Erythroblast (primary cell): ENCODE measurements at places on chromosomes 2 and 18.

DNA sequence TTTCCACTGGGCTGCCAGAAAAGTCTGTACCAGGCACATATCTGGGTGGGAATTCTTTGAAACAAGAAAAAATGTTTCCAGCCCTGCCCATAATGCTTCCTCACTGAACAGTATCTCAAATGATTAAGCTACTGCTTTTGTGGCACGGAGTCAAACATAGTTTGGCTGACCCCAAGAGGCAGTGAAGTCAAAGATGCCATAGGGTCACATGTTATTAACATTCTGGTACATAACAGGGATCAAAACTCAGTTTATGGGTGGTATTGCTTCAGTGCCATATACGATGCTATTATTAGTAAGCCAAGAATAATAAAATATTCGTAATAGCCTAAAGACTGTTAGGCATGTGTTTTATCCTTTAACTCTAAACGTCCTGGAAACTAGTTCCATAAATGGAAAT lies 112.4 kb downstream of the FEZ2 start:
- no peak for DNase-seq

DNA sequence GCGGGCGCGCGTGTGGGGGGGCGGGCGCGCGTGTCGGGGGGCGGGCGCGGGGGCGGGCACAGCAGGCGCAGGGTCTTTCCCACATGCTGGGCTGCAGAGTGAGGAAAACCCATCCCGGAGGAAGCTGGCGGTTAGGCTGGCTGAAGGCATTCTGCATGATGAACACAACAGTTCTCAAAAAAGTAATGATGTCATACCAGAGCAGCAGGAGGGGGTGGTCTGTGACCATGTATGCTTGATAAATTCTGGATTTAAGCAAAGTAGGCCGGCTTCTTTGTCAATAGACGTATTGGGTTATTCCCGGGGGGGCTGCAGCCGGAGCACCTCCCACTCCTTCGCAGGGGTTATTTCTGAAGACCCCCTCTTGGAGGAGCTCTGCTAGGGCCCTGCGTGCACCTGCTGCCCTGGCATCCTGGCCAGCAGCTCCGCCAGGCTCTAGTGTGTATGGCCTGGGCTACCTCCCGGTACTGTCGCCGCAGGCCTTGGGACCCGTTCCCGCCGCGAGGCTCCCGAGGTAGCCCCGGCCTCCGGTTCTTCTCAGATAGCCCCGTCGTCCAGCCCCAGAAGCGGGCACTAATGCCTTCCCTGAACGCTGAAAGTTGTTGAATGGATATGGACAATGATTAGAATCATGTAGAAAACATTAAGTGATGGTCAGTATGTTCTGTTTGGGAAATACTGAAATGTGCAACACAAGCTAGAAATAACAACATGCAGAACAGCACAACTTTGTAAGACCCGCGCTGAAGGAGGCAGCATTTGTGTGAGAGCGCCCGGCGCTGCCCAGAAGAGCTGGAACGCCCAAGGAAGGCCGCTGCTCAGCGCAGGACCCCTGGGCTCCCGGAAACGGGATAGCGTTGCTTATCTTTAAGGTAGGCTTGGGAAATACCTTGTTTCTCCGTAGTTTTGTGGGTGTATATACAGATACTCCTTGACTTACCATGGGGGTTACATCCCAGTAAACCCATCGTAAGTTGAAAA lies 101.4 kb upstream of the RAB6C start:
- peak; percentile 17 for DNase-seq

DNA sequence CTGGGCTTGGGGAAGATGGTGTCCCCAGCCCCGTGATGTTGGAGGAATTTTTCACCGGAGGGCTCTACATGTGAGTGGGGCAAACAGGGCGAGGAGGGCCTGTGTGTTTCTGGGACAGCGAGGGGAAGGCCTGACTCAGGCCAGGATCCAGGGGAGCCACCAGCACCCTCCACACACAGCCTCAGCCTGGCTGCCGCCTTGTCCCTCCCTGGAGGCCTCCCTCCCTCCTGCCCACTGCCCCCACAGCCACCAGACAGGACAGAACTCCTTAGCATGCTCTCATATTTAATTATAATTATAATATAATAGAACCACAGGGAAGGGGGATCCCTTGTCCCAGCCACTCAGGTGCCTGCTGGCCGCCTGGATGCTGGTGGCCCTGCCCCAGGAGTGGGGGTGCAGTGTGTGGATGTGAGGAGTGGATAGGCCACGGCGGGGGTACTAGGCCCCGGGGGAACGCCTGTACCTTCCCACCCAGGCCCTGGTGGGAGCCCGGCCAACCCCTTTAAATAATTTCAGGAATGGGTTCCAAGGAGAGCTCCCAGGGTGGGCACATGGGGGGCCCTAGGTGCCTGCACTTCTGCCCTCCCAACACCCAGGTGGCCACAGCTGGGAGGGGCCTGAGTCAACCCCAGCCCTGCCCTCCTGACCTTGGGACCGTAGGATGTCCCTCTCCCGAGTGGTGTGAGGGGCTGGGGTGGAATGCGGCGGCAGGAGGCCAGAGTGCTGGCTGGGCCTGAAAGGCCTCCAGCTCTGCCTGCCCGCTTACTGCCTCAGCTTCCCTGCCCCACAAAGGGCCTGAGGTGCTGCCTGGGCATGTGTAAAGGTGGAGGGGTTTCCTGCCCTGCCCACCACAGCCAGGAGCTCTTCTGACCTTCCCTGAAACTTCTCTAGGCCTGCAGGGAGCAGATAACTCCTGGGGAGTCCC lies 8.8 kb downstream of the PDCD1 start:
- no peak for DNase-seq

DNA sequence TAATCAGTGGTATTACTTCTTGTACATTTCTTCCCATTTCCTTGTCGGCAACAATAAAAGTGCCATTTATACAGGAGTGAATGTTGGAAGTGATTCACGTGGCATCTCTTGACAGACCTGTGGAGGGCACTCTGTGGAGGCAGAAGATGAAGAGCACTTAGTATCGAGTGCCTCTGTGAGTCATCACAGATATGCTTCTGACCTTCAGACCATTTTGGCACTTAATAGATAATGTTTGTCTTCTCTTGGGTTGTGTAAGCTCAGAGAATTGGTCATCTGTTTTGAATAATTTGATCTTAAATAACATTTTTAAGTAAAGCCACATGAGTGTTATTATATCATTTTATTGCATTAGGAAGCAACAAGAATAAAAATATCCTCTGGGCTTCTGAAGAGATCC lies 305.5 kb downstream of the PTPRM start:
- DNase-seq = no peak

DNA sequence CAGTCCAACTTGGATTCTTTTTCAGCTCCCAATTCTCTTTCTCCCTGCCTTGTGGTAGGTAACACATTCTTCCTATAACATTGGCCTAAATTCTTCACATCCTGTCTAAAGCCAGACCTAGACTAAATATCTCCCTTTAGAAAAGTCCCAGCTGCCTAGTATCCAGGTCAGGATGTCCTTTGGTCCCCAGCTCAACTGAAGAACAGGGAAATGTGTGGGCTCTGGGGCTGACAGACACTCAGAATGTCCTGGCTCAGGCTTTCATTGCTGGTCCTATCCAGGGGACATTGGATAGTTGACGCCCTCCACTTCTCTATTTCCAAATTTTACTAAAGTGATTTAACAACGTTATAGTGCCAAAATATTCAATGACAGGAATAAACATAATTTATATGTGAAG lies 219.3 kb downstream of the PID1 start:
- DNase-seq = no peak

GRCh38 chr2:134260713-134261112 lies 6.8 kb downstream of the MGAT5 start:
- no peak for DNase-seq

DNA sequence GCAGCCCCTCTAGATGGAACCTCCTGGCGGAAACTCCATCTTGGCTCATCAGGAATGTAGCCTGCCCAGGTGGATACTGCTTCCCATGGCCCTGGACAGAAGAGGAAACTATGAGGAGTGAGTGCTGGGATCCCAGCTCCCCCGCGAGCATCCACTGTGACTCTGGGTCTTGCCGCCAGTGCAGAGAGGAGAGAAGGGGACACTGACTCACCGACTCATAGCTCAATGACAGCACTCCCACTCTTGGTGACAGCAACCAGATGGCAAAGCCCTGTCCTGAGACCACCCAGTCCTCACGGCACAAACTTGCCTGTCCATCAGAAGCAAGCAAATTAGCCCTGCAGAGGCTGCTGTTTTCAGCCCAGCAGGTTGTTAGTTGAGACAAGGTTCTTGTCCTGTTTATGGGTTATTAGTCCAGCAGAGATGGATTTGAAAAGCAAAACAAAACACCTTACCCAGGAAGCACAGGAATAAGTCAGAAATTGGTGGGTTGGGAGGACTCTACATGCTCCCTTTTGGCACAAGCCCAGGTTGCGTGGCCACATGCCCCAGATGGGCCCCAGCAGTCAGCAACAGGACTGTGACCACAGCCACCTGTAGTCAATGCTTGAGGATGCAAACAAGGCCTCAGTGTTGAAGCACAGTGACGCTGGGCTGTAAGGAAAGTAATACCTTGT lies 111.5 kb upstream of the GLI2 start:
- DNase-seq = no peak

DNA sequence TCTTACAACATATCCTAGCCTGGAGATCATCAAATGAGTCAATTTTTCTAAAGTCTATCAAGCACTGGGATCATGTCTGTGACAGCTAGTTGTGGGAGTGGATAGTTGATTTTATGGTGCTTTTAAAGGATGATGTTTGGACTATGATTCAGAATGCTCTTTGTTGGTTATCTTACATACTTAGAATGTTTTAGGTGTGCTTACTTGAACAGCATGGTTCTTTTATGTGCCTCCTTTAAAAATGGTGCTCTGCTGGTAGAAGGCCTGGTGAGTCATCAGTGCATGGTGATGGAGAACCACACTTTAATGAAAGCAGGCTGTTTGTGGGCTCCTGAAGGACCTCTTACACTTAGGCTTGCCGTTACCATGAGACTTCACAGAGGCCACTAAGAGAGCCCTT lies 682.7 kb upstream of the FANCL start:
- no peak for DNase-seq

- no peak for DNase-seq
These were observed 253.1 kb downstream of the MBD2 start for GRCh38 chr18:53971331-53971730.

DNA sequence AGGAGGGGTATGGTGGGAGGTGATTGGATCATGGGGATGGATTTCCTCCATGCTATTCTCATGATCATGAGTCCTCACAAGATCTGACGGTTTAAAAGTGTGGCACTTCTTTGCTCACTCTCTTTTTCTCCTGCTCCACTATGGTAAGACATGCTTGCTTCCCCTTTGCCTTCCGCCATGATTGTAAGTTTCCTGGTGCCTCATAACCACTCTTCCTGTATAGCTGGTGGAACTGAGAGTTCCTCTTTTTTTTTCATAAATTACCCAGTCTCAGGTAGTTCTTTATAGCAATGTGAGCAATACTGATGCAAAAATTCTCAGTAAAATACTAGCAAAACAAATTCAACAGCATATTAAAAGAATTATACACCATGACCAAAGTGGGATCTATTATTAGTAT lies 728.5 kb upstream of the SLC8A1 start:
- no peak for DNase-seq

- no peak for DNase-seq
These were observed 269.9 kb downstream of the GULP1 start for GRCh38 chr2:188561473-188561979.

- no peak for DNase-seq
These were observed 132.3 kb upstream of the ALPP start for GRCh38 chr2:232246245-232246644.

DNA sequence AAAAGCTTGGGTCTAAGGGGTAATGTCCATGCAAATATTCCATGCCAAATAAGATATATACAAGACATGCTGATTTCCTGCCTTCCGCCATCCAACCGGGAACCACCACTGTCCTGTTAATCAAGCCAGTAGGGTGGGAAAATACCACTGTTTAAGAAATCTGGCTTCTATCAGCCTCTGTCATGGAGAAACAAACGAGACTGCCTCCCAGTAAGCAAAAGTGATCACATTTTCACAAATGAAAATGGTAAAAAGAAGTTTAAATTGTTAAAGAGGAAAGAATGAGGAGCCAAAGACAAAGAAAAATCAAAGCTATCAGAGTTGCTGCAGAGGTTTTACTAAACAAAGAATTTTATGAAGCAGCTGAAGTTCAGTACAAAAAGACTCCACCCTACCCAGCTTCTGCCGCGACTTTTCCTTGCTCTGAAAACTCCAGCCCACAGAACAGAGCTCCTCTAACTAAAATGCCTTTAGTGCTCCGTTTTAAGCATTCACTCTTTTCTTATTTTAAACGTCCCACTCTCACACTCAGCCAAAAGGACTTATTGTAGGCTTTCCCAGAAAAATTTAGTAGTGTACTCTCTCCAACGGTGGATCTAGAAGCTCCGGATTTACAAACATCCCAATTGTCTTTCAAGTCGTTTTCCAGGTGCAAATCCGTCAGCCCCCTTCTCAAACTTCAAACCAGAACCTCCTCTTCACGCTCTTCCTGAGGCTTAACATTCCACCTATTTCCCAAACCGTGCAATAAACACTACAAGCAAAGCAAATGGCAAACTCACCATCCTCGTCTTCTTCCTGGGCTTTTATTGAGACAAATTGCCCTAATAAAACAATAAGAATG lies 613 bp downstream of the COL5A2 start:
- no peak for DNase-seq
